ENCODE measurements at places on chromosomes 2 and 18. TPM values are rescaled to one million over a fixed set of nuclear protein-coding genes. Genes with fewer than 3 reads are reported as not detected.

The SCN1A gene
- not detected for total RNA-seq

The SLC39A6 gene
- total RNA-seq: 44.3 TPM

The SP140 gene
- 1.1 TPM for total RNA-seq

The TCF7L1 gene
- total RNA-seq: 5.3 TPM

The FARSB gene
- total RNA-seq: 16.0 TPM

The PLCL1 gene
- 9.1 TPM for total RNA-seq

The IL1F10 gene
- total RNA-seq: not detected

The PDK1 gene
- total RNA-seq: 13.5 TPM

The CKAP2L gene
- not detected for total RNA-seq

GRCh38 chr2:1971124-1971523 lies 226.8 kb upstream of the PXDN start:
- no peak for DNase-seq

- no peak for DNase-seq
These were observed 3.7 kb downstream of the FTCDNL1 start for GRCh38 chr2:199847181-199847864.

DNA sequence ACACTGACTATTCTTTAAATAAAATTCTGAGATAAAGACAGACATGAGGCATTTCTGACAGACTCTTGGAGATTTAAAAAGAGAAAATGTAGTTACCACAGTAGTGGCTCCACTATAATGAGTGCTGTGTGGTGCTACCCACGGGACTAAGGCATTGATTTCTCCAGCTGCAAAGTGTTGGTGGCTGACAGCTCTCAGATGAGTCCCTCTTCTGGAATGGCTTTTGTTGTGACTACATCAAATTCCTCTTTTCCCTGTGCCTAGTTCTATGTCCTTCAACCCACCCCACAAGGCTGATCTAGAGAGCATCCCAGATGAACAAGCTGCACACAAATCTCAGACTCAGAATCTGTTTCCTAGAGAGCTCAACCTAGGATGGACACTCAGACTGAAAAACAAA lies 884.8 kb upstream of the ZEB2 start:
- no peak for DNase-seq

- no peak for DNase-seq
These were observed 144.4 kb downstream of the MBP start for GRCh38 chr18:76988031-76988826.

- no peak for DNase-seq
These were observed 113.7 kb downstream of the SPOPL start for GRCh38 chr2:138615257-138615656.

- DNase-seq: peak; percentile 35
These were observed 23.2 kb downstream of the GPR39 start for GRCh38 chr2:132439703-132440398.

- DNase-seq: no peak
These were observed 60.6 kb downstream of the ZEB2 start for GRCh38 chr2:144459286-144459685.

- no peak for DNase-seq
These were observed 195.5 kb downstream of the ANKRD30BL start for GRCh38 chr2:131966256-131966655.

DNA sequence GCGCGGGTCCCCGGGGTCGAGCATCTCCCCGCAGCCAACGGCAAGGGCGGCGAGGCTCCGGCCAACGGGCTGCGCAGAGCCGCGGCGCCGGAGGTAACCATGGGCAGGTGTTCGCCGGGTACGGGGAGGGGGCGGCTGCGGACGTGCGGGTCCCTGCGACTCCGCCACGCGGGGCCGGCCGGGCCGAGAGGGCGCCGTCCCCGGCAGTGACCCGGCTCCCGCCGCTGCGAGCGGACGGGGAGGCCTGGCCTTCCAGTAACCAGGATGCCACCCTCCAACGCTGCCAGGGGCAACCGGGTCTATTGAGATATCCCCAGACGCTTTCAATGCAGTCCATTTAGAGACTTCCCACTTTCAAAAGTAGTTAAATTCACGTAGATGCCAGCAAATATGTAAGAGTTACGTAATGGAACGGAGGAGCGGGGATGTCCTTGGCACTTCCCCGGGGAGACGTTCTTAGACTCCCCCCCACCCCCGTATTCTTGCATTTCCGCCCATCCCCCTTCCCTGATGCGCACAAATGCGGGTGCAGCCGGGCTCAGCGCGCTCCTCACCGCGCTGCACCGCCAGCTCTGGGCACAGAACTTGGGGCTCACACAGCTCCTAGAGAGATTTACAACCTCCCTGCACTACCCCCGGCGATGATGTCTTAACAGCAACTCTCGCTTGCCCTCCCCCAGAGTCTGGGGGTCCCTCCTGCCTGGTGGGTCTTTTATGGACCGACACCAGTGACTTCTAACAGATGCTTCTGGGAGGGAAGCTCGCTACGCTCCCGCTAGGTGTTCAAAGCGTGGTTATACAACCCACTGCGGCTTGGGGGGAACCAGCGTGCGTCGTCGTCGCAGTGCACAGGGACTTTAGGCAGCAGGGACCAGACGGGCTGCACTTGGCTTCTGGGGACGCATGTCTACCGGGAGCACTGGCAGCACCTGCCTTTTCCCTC lies 657 bp downstream of the SGPP2 start:
- DNase-seq: peak; percentile 44

DNA sequence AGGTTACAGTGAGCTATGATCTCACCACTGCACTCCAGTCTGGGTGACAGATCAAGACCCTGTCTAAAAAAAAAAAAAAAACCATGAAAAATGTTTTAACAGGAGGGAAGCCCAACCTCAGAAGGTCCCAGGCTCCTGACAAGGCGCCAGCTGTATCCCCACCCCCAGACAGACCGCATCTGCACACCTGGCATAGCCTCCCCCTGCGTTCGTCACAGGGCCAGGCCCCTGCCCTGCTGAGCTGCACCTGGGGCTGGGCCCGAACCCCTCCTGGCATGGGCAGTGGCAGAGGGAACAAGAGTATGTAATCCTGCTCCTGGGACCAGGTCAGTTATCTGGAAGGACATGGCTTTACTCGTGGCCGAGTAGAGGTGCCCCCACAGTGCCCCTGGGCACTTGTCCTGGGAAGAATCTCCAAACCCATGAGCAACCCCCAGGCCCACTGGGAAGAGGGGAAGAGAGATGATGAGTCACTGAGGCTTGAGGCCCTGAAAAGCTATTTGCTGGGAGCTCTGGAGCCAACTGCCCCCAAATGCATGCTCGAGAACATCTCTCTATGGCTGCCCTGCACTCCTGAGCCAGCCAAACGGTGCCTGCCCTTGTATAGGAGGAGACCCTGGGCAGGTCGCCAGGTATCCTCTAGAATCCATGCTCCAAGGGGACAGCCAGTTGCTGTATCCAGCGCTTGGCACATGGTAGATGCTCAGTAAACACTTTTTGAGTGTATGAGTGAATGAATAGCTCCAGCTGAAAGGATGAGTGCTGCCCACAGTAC lies 265.5 kb downstream of the ATAD2B start:
- DNase-seq: no peak

GRCh38 chr2:136129601-136130000 lies 11.7 kb upstream of the CXCR4 start:
- DNase-seq: no peak

DNA sequence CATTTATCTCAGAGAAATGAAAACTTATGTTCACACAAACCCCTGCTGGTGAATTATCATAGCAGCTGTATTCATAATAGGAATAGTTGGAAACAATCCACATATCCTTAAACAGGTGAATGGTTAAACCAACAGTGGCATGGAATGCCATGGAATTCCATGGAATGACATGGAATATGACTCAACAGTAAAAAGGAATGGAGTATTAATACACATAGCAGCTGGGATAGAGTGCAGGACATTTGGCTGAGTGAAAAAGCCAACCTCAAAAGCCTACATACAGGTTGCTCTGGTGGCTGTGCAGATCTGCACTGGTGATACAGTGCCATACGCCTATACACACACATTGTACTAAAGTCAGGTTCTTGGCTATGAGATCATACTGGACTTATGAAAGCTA lies 69.5 kb downstream of the FAM168B start:
- DNase-seq: no peak

DNA sequence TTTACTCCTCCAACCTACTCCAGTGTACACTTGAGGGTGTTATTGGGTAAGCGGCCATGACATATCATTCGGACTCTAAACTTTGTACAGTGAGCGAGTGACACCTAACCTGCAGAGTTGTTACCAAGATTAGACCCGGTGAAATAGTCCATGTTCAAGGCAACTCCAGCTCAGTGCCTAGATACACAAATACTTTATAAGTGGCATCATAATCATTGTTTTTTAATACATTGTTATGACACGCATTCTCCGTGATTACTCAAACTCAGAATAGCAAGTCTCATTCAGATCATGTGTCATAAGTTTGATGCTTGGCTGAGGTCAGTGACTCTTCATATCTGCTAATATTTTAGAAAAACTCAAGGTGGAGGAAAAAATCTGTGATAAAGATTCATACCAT lies 597.8 kb downstream of the DCC start:
- DNase-seq: no peak

- no peak for DNase-seq
These were observed 191.1 kb upstream of the ALKAL2 start for GRCh38 chr2:479031-479430.

GRCh38 chr18:23515911-23516546 lies 12.7 kb downstream of the RMC1 start:
- DNase-seq: peak; percentile 74

DNA sequence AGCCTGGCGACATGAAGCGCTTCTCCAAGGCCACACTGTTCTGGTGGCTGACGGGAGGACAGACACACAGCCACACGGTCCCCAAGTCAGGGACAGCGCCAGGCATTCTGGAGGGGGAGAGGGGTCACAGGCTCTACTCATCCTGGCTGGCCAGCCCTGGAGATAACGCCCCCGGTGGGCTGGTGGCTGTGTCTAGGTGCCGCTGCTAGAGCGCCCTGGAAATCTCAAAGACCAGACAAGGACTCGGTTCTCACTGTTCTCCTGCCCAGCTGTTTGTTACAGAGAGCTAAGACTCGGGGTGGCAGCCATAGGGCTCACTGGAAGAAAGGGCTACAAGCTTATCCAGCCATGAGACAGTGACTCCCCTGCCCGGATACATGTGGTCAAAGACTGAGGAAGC lies 72.0 kb downstream of the KCNF1 start:
- DNase-seq: no peak

- no peak for DNase-seq
These were observed 146.3 kb downstream of the TGIF1 start for GRCh38 chr18:3596324-3596636.

GRCh38 chr18:44679914-44680272 lies 795 bp upstream of the SETBP1 start:
- DNase-seq: peak; percentile 65

GRCh38 chr2:105787376-105788318 lies 42.9 kb downstream of the NCK2 start:
- DNase-seq: no peak

DNA sequence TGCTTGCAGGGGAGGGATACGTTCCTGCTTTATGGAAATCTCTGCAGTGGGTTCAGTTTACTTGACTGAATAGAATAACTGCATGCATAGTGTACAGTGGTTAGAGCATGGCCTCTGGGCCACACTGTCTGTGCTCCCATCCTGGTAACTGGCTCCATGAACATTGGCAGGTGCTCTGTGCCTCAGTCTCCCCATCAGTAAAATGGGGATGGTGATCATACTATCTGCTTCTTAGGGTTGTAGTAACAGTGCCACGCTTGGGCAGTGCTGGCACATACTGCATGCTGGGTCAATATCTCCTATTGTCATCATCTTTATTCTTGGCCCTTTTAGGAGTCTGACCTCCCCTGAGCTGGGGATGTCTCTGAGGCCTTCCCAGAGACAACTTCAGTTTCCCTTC lies 117.3 kb downstream of the CTIF start:
- DNase-seq: no peak

DNA sequence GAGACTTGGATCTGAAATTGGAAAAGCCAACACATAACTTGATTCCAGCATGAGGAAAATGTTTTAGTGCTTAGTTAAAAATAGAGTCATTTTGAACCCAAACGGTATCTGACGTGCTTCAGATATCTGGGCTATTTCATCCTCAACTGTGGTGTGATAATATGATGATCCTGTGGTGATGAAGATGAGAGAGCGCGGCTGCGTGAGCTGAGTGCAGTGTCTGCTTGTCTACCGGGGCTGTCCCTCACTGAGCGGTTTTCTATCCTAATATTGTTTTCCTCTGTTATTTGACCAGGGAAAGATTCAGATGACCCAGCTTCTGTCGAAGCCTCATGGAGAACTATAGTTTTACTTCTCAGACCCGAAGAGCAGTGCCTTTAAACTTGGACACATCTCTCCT lies 5.8 kb downstream of the TWIST2 start:
- no peak for DNase-seq

All from thyroid gland (tissue), 4 donors.